ENCODE measurements at places on chromosomes 5 and 9. TPM values are rescaled to one million over a fixed set of nuclear protein-coding genes. Genes with fewer than 3 reads are reported as not detected.

KCTD16 gene
- total RNA-seq, result 0.10 TPM

DNA sequence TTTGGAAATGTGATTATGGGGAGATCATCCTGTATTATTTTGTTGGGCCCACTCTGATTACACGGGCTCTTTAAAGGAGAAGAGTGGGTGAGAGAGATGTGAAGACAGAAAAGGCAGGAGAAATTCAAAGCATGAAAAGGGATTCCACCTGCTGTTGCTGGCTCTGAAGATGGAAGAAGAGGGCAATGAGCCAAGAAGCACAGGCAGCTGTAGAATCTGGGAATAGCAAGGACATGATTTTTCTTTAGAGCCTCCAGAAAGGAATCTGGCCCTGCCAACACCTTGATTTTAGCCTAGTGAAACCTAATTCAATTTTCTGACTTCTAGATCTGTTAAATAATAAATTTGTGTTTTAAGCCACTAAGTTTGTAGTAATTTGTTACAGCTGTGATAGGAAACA lies 11.3 kb downstream of the C9 start:
- DNase-seq, result no peak

STX17 gene
- total RNA-seq, result 14.0 TPM

- no peak for DNase-seq
Measured at GRCh38 chr5:78813286-78813685, 164.7 kb upstream of the LHFPL2 start.

PTGES gene
- total RNA-seq, result not detected

DNA sequence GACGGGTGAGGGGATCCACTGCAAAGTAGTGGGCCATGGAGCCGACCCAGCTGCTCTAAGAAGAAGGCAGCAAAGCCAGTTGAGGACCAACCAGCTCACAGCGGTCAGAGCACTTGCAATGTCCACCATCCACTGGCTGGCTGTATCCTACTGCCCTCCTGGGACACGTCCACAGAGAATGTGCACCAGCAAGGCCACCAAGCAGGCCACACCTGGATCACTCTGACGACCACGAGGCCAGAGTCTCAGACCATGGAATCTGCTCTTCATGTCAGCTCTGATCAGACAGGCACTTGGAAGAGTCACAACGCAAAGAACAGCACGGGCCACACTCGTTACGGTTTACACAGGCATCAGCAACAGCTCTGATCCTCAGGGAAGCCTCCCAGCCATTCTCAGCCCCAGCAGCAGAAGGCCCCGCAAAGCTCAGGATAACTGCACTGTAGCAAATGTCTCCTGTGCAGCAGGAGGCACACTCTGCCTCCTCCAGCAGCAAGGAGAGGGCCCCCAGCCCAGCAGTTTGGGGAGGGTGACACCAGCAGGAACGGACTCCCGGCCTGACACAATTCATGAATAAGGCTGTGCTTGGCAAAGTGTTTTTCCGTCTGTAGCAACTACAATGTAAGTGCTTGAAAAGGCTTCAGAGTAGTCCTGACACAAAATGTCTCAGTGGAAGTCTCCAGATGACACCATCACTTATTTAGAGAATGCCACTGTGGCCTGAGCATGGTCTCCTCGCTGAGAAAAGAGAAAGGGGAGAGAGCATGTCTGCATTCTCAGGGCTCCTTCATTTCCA lies 15.7 kb downstream of the SEMA4D start:
- DNase-seq, result no peak

GRCh38 chr9:129962451-129962864 lies 80.5 kb downstream of the FNBP1 start:
- DNase-seq, result no peak

DNA sequence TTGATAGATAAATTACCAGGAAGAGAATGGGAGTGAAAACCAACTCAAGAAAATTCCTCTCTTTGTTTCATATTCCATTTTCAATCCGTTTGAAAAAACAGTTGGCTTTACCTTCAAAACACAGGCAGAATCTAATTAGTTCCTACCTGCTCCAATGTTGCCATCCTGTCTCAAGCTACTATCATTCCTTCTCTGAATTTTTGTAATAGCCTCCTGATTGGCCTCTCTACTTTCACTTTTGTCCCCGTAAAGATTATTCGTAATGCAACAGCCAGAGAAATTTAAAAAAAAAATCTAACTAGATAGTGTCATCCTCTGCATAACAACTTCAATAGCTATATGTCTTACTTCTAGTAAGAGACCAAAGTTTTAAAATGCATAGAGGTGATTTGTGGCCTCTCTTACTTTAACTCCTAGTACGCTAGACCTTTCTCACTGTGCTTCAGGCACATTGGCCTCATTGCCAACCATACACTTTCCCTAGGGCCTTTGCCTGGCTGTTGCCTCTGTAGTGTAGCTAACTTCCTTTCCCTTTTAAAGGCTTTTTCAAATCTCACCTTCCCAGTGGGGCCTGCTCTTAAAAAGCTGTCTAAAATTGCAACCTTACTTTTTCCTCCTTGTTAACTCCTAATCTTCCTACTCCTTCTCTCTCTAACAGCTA lies 311.3 kb upstream of the GRIN3A start:
- no peak for DNase-seq

GRCh38 chr5:84830265-84830664 lies 445.6 kb upstream of the EDIL3 start:
- DNase-seq, result no peak

DNA sequence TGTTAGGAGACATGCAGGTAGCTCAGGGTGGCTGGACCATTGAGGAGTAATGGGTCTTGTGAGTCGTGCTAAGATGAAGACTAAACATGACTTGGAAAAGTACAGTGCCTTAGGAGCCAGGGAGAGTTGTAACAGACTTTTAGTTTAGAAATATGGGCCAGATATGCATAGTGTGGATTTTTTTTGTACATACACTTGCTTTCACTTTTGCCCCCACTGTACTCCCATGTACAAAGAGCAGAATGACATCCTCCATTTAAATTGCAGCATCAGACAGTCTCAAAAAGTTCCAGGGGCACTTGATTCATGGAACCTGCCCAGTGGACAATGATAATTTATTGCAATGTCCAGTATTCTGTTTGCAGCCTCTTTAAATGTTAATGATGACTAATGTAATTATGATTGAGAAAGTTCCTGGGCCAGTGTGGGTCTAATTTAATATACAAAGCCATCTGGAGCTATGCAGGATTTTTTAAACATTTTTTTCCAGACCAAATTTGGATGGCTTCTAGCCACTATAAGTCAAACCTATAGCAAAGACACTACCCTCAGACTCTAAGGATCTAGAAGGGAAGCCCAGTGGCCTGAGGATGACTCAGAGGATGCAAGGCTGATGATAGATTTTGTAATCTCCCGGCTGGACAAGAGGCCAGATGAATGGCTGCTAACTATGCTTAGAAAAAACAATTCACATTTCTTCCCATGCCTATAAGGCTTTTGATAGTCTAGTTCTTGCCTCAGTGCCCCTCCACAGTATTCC lies 80.1 kb downstream of the TRPC7 start:
- no peak for DNase-seq

DNA sequence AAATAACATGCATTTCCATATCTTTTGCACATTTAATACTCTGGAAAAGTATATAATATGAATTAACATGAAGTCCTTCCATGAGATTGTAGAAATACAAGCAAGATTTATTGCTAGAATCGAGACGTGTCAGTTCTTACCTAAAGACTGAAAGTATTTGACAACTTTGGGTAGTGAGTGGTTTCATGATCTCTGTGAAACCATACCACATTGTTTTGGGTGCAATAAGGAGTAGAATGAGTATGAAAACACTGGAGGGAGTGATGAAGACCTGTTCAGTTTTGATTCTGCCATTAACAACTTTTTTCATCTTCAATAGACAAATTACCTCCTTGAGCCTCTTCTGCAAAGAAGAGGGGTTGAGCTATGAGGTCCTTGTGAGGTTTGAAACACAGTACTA lies 133.7 kb downstream of the NUDT12 start:
- DNase-seq, result no peak

DNA sequence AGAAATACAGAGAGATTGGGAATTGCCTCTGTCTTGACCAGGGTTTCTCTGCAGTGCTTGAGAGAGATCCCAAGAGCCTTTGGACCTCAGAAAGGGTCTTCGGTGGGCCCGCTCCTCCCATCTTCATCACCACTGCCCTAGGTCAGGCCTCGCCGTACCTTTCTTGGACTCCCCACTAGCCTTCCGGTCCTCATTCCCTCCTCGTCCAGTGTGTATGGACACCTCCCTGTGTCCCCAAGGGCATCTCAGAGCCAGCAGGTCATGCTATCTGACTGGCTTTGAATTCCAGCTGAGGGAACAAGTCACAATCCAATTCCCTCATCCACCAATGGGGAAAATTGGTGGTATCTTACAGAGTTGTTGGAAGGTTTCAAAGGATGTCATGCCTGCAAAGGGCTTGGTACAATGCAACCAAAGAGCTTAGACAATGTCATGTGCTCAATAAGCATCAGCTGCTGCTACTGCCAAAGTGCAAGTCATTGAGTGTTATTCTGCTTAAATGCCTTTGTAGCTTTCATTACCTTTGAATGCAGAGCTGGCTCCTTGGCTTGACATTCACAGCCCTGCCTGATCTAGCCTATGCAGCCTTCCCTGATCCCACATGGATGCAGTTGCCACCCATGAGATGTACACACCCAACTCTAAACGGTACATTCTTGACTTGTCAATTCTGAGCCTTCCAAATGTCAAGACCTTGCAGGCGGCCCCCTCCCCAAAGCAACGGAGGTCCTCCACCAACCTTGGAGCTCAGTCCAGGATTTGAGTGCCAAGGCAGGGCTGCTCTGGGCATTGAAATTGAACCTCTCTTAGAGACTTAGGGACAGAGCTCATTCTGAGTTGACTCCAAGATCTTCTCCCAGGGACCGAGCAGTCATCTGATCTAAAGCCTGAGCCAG lies 58.0 kb downstream of the HRH2 start:
- DNase-seq, result no peak

MARCHF3 gene
- total RNA-seq, result 36.6 TPM

LOX gene
- total RNA-seq, result 164 TPM

SPARC gene
- 3,575 TPM for total RNA-seq

GRCh38 chr5:2714805-2715204 lies 36.7 kb downstream of the IRX2 start:
- DNase-seq, result no peak

DNA sequence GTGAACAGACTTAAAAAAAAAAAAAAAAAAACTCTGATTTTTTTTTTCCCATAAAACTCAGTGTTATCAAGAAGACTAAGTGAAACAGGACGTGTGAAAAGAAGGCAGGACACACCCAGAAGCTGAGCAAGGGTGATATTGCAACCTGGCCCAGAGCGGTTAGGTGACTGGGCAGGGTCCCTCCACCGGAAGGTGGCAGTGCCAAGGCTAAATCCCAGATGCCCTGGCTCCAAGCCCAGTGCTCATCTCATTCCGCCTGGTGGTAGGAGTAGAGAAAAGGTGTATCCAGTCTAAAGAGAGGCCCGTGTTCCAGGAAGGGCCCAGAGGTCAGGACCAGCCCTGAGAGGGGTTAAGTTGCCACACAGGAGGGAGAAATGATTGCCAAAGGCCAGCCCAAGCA lies 51.5 kb upstream of the SAP30L start:
- DNase-seq, result no peak

DNA sequence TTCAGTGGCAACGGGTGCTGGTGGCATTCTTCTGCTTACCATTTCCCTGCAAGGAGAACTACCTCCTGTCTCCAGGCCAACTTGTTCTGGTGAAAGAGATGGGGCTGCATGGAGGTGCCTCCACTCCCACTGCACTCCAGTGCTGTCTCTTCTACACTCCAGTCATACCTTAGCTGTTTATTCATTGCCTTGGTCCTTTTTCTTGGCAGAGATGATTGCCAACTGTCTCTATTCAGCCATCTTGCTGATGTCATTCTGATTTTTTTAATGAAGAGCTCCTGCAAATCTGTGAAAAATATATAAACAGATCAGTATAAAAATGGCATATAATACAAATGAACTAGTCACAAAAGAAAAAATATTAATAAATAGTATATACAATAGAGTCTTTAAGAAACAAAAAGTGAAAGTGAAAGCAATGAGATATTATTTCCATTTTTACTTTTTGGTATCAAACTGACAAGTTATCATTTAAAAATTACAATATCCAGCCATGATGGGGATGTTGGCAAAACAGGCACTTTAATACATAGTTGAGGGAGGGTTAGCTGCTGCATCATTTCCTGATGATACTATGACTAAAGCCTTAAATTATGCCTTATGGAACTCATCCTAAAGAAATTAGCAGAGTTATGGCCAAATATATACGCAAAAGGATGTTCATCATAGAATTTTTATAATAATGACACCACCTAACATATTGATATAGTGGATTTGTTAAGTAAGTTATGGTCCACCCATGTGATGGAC lies 109.4 kb downstream of the CARTPT start:
- DNase-seq, result no peak

- no peak for DNase-seq
Measured at GRCh38 chr9:98896632-98897031, 47.1 kb upstream of the COL15A1 start.

C9orf43 gene
- total RNA-seq, result 0.48 TPM

DCAF12 gene
- total RNA-seq, result 25.3 TPM

DNA sequence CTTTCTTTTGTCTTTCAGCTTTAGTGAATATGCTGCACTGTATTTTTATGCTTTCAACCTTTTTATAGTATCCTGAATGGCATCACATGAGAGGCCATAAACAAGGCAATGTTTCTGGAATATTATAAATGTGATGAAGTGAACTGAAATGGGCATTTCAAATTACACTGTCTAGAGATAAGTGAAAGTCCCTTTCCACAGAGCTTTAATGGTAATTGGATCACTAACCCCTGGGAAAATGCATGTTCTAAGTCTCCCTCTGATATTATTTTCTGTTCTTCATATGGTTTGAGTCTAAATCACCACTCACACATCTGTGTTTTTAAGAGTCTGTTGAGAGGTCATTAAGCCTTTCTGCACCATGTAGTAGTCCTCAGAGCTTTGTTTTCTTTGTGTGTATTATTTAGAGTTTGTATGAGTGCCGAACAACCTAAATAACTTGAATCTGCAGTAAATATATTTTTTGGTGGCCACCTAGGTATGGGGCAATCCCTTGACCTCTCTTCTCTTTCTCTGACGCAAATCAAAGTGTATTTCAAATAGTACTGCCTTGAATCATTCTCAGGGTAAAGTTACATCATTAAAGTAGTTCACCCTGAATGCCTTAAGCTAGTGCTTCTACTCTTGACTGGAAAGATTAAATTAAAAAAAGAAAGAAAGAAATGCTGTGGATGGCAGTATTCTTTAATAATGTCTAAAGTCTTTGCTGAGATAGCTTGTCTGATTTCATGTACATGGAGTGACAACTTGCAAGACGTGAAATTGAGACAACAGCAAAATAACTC lies 1931.0 kb upstream of the CDH6 start:
- DNase-seq, result no peak

PCDHGA4 gene
- 9.2 TPM for total RNA-seq

GRCh38 chr5:35698047-35698808 lies 80.6 kb downstream of the SPEF2 start:
- no peak for DNase-seq

GRCh38 chr5:39167141-39167971 lies 52.0 kb downstream of the FYB1 start:
- DNase-seq, result no peak

- no peak for DNase-seq
Measured at GRCh38 chr5:139103762-139104161, 94.4 kb downstream of the SIL1 start.

DNA sequence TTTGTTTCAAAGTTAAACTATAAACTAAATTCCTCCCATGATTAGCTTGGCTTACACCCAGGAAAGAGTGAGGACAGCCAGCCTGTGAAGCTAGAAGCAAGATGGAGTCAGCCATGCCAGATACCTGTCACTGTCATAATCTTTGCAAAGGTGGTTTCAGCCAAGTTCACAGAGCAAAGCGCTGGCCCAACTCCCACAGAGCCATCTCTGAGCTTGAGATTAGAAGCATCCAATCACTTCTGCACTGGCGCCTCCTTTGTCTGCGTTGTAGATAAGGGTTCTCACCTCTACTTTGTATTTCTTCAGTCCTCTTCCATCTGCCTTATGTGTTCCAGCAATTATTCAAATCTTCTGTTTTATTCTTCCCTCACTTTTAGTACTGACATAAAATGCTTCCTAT lies 119.4 kb upstream of the ACO1 start:
- DNase-seq, result no peak

Data from glomerular endothelial cell (primary cell).